ENCODE measurements at places on chromosomes 4 and X. TPM values are rescaled to one million over a fixed set of nuclear protein-coding genes. Genes with fewer than 3 reads are reported as not detected.
A peak's percentile ranks its signal among the peaks of the same experiment; 100 is the strongest.

DNA sequence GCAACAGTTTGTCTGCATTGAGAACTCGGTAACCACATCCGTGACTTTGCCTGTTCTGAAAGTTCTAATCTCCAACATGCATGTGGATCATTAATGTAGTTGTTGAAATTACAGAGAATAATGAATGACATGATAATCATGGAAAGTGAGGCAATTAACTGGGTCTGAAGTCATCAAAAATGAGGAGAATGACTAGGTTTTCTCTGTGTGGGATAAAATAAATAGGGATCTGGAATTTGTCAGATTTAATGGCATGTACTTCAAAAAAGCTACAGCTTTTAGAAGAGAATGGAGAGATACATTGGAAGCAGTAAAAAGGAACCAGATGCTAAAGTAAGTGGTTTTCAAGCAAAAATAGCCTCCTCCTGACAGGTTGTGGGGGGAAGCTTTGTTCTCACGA lies 59.3 kb downstream of the AFM start:
- H3K4me1 ChIP-seq = no peaks in the 10 kb centered on the region
- no peak overlapping the region for H3K4me3 ChIP-seq
- no peaks in the 10 kb centered on the region for H3K27me3 ChIP-seq
- DNase-seq = no peak
- H3K36me3 ChIP-seq = no peaks in the 10 kb centered on the region

C4orf51 gene
- not detected for total RNA-seq

DNA sequence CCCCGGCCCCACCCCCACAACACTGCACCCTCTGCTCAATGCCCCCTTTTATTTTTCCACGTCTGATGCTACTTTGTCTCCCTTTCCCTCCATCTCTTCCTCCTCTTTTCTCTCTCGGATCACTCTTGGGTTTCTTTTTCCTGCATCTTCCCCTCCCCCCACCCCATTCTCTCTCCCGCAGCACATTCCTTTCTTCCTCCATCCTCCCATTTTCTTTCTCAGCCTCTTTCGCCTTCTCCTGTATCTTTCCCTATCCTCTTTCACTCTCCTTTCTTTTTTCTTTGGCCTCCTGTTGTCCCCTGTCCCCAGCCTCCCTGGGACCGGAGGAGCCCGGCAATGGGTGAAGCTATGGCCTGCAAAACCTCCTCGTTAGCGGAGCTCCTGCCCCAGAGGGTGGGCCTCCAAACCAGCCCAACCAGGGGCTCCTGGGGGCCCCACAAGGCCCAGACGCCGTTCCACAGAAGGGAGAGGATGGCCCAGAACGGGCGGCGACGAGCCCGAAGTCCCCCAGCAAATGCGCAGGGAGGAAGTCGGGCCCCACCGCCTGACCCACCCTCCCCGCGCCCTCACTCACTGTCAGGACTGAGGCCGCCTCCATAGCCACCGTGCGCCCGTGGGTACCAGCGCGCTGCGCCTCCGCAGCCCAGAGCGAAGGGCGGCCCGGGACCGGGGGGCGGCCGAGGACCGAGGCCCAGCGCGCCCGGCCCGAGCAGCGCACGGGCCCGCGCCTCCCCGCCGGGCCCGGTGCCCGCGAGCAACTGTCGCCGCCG lies 807 bp downstream of the HMX1 start:
- no peaks in the 10 kb centered on the region for H3K4me1 ChIP-seq
- no peak overlapping the region for H3K4me3 ChIP-seq
- no peak overlapping the region for H3K27ac ChIP-seq
- no peak for DNase-seq

FAM13A gene
- total RNA-seq = 92.9 TPM

DNA sequence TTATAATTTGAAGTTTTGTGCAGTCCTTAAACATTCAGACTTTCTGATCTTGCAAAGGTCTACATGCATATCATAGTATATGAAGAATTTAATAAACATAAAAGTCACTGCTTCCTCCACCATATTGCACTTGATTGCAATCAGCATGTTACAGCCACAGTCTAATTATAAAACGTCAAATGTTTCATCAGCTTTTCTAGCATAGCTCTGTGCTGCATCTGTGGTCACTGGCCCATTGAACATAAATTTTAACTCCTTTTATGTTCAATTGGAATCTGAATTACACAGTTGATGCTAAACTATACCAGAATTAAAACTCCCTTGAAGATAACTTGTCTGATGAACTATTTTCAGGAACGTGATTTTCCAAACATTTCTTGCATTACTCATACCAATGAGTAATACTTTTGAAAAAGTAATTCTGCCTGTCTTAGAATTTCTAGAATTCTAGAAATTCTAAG lies 329.1 kb downstream of the GALNTL6 start:
- H3K27me3 ChIP-seq = no peaks in the 10 kb centered on the region
- H3K27ac ChIP-seq = no peak overlapping the region
- no peaks in the 10 kb centered on the region for H3K4me1 ChIP-seq
- no peaks in the 10 kb centered on the region for H3K36me3 ChIP-seq
- no peak for DNase-seq

DNA sequence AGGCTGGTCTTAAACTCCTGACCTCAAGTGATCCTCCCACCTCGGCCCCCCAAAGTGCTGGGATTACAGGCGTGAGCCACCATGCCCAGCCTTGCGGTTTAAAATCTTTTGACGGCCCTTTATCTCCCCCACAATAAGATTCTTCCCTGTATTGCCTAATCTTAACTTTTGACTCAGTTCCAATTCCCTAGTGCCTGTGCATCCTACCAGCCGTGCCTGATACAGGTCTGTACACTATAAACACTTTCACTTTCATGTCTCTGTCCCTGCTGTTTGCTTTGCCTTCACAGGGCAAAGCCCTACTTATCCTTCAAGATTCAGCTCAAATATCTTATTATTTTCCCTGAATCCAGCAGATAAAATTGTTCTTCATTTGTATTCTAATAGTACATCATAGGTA lies 74.6 kb downstream of the WDR44 start:
- H3K27ac ChIP-seq = no peak overlapping the region
- H3K36me3 ChIP-seq = peaks cover 11% of the 10 kb centered on the region
- H3K4me3 ChIP-seq = no peak overlapping the region
- H3K4me1 ChIP-seq = no peaks in the 10 kb centered on the region

GNRHR gene
- not detected for total RNA-seq

DNA sequence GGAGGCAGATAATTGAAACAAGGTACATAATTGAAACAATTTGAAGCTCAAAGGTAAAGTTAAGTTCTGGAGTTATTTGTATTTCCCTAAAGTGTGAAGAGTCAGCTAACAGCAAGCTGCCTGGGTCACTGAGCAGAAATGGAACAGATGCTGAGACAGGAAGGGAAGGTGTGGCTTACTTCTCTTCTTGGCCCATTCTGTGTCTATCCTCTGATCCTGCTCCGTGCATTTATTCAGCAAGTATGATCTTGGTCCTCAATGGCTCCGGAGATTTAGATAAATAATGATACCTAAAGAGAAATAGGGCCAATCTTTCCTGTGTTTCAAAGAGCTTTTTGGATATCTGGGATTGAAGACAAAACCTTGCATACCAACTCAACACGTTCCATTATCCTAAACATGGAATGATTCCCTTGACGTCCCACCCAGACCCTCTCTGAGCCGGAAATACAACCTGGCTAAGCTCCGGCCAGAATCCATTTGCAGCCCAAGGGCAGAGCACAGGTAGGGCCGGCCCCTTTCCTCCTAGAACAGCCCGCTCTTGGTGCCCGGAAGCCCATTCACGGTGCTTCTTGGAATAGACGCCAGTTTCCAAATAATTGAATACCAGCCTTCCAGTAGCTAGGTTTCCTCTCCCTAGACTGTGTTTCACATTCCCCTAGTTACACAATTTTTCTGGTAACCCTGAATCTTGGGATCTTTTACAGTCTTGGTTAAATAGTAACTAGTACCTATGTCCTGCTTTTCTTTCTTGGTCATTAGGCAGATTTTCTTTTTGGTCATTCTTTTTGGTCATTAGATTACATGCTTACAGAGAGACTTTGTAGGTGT lies 211.0 kb downstream of the NWD2 start:
- no peak overlapping the region for H3K4me3 ChIP-seq
- no peak for DNase-seq
- H3K4me1 ChIP-seq = peaks cover 2% of the 10 kb centered on the region

NLGN4X gene
- 0.13 TPM for total RNA-seq

MAGEC2 gene
- not detected for total RNA-seq

- H3K27me3 ChIP-seq = no peaks in the 10 kb centered on the region
- no peak overlapping the region for H3K4me3 ChIP-seq
- no peak for DNase-seq
- no peaks in the 10 kb centered on the region for H3K4me1 ChIP-seq
Measured at GRCh38 chrX:111515298-111515697, 3.9 kb downstream of the SERTM2 start.

SFRP2 gene
- total RNA-seq = 0.36 TPM

DNA sequence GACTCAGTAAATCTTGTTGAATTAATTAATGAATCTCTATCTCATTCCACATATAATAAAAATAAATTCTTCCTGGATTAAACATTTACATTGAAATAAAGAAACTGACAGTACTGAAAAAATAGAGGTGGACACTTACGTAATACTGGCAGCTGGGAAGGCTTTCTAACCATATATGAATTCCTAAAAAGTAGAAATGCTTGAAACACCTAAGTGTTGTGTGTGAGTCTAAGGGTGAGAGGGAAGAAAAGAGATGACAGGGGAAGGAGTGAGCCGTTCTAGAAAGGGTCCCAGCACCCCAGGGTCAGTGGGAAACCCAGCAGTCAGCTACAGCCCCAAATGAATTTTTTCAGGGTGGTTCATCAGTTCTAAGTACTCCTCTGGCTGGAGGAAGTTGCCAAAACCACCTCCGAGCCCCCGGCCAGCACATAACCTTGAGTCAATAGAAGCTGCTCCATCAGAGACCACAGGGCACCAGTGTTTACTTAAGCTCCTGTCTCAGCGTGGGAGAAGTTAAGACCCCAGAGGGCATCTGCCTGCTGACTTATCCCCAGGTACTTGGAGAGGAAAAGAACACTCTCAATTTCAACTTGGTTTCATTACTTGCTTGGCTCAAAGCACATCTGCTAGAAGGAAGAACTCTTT lies 18.3 kb downstream of the GAB3 start:
- no peaks in the 10 kb centered on the region for H3K27me3 ChIP-seq
- no peaks in the 10 kb centered on the region for H3K36me3 ChIP-seq
- no peak overlapping the region for H3K4me3 ChIP-seq
- no peak for DNase-seq
- peaks cover 69% of the 10 kb centered on the region for H3K4me1 ChIP-seq

CT45A9 gene
- total RNA-seq = not detected

DNA sequence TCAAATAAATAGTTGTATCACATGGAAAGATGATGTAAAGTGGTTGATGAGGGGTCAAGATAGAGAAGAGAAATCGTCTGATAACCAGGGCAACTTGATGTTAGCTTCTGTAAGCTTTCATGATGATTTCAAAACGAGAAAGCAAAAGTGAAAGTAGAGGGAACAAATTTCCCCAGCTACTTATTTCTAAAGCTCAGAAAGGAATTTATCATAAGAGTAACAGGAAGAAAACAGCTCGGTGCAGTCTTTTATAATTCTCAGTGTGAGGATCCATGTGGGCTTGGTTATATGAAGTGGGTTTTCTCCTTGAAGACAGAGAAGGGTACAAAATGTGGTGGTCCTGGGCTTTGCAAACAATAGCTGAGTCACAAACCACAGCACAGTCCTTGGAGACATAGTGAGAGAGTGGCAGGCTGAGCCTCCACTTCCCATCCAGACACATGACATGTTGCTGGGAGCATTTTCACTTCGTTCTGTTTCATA lies 32.1 kb upstream of the GLRA2 start:
- no peak for DNase-seq
- H3K4me1 ChIP-seq = peaks cover 3% of the 10 kb centered on the region
- H3K36me3 ChIP-seq = no peaks in the 10 kb centered on the region
- H3K27me3 ChIP-seq = no peaks in the 10 kb centered on the region
- peak overlapping the region; percentile 67 for H3K27ac ChIP-seq

- DNase-seq = no peak
- H3K4me1 ChIP-seq = no peaks in the 10 kb centered on the region
- no peaks in the 10 kb centered on the region for H3K36me3 ChIP-seq
Measured at GRCh38 chr4:88033309-88033708, 25.9 kb downstream of the PKD2 start.

DNA sequence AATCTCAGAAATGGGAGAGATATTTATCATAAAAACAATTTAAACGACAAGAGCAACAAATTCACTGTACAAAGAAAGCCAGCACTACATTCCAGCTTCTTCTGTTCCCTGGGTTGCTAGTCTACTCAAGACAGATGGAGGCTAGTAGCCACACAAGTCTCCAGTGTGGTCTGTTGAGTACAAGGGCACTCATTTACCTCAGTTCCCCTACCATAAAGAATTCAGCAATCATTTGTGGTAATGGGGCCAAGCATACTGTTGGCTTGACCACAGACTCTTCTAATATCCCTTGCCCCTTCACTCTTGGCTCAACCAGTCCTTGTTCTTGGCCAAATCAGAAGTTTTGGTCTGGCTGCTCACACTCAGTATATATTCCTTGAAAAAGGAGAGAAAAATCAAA lies 212.3 kb downstream of the COX18 start:
- H3K4me3 ChIP-seq = no peak overlapping the region
- no peaks in the 10 kb centered on the region for H3K36me3 ChIP-seq
- H3K27ac ChIP-seq = no peak overlapping the region
- DNase-seq = no peak
- no peaks in the 10 kb centered on the region for H3K4me1 ChIP-seq

DNA sequence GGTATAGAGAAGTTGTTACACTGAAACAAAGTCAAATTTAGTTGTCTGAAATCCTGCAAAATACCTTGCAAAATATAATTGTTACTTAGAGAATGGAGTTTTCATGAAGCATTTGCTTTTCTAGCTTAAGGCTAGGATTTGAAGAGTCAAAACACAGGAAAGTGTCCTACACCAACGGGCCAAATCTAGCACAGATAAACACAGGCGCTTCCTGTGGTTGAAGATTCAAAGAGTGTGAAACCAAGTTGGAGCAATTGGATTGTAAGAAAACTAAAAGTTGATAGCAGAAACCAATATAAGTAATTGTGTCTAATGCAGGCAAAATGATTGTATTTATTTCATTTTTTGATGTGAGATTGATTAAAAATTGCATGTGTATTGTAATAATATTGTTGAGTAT lies 2002.5 kb upstream of the TENM3 start:
- no peaks in the 10 kb centered on the region for H3K36me3 ChIP-seq
- no peaks in the 10 kb centered on the region for H3K4me1 ChIP-seq
- H3K27ac ChIP-seq = no peak overlapping the region

DNA sequence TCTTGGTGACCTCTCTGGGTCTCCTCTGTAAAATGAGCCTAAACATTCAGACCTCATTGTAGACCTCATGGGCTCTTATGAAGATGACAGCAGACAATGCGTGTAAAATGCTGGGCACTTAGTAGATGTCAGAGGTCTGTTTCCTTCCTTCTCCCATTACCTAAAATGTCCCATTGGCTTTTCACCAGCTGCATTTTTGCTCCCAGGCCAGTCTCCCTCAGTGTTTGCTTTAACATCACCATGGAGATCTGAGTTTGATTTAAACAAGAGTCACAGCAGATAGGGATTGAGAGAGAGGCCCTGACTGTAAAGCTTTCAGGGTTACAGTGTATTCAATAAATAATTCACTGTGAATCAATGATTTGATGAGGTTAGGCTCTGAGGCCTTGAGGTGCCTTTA lies 24.3 kb downstream of the PSAPL1 start:
- no peak overlapping the region for H3K27ac ChIP-seq
- peaks cover 19% of the 10 kb centered on the region for H3K27me3 ChIP-seq
- no peaks in the 10 kb centered on the region for H3K36me3 ChIP-seq
- H3K4me3 ChIP-seq = no peak overlapping the region
- H3K4me1 ChIP-seq = no peaks in the 10 kb centered on the region
- no peak for DNase-seq

GRCh38 chrX:132819711-132820264 lies 138.6 kb downstream of the HS6ST2 start:
- H3K36me3 ChIP-seq = no peaks in the 10 kb centered on the region
- H3K4me3 ChIP-seq = no peak overlapping the region
- H3K4me1 ChIP-seq = no peaks in the 10 kb centered on the region
- no peak overlapping the region for H3K27ac ChIP-seq
- no peaks in the 10 kb centered on the region for H3K27me3 ChIP-seq

RHOXF2B gene
- not detected for total RNA-seq

GDPD2 gene
- not detected for total RNA-seq

Data from T-cell (primary cell).